ENCODE measurements at places on chromosomes 4 and X.

- no peak for DNase-seq
These were observed 95.5 kb upstream of the PPP2R3B start for GRCh38 chrX:482192-482701.

- DNase-seq = no peak
These were observed 641.1 kb downstream of the MID1IP1 start for GRCh38 chrX:39442332-39442731.

DNA sequence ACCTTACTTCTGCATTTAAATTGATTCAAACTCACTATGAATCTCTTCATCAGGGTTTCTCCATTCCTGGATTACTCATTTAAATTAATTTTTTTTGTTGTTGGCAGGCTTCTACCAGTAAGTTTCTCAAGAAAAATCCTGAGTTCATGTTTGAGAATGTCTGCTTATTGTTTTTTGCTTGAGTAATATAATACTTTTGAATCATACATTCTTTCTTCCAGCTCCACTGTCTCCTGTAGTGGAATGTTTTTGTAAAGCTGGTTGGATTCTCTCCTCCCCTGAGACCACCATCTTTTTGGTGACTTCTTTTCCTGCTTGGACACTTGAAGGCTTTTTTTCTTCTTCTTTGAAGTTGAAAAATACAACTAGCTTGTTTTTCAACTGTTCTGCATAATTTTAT, 4.3 kb upstream of the MID1IP1 start:
- no peak for DNase-seq

DNA sequence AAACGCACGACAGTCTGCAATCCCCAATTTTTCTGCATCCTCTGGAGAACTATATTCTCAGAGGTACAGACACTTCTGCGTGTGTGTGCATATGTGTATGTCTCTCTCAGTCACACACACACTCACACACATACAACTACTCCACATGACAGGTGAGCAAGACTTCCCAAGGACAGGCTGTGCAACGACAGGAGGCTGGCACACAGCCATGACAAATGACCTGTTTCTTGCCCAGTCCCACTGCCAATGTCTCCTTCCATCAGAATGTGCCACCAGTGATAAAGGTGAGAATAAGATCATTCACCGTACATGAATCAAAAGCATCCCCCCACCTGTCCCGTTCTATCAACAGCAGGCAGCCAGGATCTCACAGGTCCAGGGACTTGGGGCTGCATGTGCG, 52.4 kb downstream of the PPP2R2C start:
- no peak for DNase-seq

GRCh38 chr4:189376901-189377300, 563.8 kb upstream of the FRG1 start:
- no peak for DNase-seq

GRCh38 chr4:15601862-15602261, 53.3 kb downstream of the FBXL5 start:
- DNase-seq = no peak

DNA sequence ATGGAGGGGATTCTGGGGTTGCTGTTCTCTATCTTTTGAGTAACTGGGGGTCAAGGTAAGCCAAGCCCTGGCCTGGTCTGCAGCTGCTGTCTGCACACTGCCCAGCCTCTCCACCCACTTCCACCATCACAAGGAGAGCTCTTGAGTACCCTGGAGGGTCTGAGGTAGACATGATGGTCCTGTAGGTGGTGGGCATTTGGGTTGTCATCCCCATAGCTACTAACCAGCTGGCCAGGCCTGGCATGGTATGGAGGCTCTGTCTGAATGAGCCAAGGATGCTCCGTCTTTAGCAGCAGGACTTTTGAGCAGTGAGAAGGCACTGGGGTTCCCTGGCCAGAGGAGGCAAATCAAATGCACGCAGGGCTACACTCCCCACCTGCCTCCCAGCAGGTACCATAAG, 82.7 kb downstream of the NHSL2 start:
- no peak for DNase-seq

- no peak for DNase-seq
These were observed 36.8 kb upstream of the ARSD start for GRCh38 chrX:2965965-2966364.

DNA sequence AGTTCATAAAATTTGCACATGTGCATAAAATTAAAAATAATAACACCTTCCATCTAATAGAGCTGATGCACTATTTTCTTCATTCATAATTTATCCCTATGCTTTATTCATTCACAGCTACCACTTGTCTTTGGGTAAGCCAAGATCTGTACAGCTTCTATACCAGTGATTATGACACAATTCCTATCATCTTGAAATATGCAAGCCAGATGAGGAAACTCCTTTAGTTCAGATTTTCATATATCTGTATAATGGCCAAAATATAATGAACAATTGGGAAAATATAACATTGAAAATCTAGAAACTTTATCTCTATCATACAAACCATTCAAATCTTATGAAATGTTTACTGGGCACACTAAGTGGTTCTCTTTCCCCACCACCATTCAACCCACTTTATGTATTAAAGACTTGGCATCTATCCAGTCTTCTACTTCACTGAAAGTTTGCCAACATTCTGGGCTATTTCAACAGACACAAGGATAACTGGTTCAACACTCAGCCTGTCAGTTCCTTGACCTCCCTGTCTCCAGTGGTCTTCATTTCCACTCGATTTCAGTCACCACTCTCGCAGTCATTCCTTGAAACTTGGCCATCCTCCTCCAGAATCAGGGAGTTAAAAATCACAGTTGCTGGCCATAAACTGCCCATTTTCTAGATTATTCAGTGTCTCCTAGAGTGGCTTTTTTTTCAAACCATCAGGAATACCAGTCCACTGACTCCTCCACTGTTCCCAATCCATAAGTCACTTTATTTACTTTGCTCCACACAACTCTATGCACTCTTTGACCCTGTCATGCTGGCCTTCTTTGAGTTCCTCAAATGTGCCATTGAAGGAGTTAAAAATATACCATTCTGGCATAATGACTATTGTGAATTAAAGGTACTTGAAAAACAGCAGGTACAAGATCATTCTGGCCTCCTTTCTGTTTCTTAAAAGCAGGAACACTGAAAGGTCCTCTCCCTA, 85.5 kb downstream of the CAMK2D start:
- DNase-seq = no peak

- no peak for DNase-seq
These were observed 8.0 kb downstream of the MSX1 start for GRCh38 chr4:4867375-4868039.

DNA sequence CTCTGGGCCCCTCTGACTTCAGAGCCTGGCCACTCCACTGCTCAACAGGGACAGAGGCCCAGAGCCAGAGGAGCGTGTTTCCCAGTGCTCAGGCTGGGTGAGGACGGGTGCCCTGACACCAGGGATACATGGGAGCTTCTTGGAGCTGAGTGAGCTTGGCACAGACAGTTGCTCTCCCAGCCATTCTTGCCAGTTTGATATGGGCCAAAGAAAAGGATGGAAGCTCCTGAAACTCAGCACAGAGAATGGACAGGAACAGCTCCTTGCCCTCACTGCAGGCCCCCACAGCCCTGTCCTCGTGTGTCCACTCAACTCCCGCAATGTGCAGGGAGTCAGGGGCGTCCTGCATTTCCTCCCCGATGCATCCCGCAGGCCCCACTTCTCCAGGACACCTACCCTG, 38.8 kb downstream of the NSG1 start:
- DNase-seq = no peak

GRCh38 chrX:35289952-35290351, 347.4 kb downstream of the FAM47B start:
- no peak for DNase-seq

- DNase-seq = peak; percentile 29
These were observed 81.2 kb downstream of the SPRY1 start for GRCh38 chr4:123477711-123478209.

DNA sequence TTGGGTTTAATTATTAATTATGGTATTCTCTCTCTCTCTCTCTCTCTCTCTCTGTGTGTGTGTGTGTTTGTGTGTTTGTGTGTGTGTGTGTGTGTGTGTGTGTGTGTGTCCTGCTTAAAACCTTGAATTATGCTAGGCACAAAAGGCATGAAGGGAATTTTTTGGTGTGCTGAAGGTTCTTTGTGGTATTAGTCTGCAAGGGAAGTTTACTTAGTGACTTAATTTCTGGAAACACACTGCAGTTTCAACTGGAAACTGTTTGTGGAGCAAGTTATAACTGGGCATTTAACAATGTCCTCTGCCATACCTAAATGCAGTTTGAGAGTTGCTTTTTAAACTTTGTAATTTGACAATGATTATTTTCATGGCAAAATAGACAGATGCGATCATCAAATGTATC, 111.7 kb downstream of the FRMPD4 start:
- DNase-seq = no peak

GRCh38 chr4:16290681-16291420, 64.6 kb upstream of the TAPT1 start:
- no peak for DNase-seq

DNA sequence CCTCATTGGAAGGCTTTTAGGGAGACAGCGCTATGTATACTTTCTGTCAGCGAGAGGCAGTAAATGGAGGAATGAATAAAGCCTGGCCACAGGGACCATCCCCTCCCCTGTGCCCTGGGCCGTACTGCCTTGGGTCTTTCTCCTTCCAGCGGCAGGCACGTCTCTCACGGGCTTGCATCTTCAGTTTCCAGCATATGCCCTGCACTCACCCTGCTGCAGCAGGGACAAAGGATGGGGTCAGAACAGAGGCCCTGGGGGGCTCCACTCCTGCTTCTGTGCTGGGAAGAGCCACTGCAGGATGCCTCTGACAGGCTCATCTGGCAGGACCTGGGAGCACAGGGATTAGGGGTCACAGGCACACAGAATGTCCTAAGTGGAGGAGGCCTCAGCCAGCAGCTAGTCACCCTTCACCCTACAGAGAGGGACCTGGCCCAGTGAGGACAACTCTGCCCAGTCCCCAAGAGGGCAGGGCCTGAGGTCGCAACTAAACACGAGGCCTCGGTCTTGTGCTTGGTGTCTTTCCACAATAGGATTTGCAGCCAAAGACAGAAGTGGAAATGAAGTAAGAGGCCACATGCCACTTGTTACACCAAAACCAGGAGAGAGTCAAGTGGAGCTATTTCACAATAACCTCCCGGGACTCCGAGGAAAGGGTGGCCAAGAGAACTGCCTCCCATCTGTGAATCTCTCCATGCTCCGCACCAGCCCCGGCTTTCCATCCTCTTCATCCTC, 150.8 kb downstream of the AFAP1 start:
- no peak for DNase-seq

DNA sequence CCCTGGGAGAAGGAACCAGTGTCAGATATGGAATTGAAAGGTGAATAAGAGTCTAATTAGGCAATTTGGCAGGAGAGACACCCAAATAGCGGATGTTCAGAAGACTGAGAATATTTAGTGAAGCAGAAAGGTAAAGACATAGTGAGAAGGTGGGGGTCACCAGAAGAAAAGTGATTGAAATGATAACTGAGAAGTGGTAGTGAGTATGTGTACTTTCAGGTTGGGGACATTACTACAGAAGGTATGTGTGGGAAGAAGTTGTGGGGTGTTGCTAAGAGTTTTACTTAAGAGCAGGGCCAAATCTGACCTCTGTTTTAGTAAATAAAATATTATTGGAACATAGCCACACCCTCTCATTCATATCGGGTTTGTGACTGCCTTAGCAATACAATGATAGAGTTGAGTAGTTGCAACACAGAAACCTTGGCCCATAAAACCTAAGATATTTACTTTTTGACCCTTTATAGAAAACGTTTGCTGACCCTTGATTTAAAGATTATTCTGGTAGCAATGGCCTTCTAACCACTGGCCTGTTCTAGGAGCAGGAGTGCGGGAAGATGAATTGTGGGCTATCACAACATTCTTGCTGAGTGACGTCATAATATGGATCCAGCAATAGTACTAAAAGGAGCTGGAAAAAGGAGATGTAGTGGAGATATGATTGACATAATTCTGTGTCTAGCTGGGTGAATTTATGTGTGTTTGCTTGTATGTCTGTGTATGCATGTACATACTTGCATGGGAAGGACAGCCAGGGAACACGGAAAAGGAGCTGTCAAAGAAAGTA, 115.3 kb downstream of the HS3ST1 start:
- no peak for DNase-seq

- no peak for DNase-seq
These were observed 232.5 kb downstream of the ARHGAP10 start for GRCh38 chr4:147964266-147964880.

DNA sequence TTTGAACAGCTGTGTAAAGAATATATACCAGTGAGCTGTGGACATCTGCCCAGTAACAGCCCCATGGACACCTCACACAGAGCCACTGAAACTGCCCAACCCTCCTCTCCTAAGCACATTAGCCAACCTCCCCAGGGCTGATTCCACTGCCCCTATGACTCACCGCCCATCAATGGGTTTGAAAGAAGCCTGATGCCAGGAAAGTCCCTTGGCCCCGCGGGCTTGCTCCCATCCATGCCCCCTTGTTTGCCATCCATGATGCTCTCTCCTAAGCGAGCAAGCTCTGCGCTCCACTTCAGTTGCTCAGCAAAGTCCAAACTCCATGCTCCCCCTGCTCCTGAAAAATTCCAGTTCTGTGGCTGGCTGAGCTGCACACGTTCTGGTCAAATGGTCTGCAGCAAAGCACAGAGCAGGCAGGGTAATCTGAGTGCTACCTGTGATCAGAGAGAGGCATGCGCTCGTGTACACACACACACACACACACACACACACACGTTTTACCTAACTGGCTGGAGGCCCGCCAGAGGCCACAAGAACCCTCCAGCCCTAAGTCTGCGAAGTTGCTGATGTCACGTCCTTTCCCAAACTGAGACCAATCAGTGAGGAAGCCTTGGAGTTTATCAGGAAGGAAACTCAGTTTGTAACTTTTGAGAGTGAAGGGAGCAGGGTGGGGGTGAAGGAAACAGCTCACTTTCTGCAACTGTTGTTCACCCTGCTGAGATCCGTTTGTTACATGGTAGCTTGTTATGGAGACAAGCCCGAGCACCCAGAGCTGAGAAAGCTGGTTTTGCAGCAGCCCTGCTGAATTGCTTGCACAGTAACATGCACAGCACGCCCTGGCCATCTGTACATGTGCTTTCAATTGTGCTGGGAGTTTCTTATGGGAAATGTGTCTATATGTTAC, at the start of gene ASB9:
ASB9 (minus strand) TSS at position 466 of the 904 bp plus-strand sequence; CDS start at position 257, 209 bp downstream.
- peak; percentile 43 for DNase-seq

GRCh38 chr4:140003876-140004548, 150.0 kb downstream of the MAML3 start:
- DNase-seq = no peak

DNA sequence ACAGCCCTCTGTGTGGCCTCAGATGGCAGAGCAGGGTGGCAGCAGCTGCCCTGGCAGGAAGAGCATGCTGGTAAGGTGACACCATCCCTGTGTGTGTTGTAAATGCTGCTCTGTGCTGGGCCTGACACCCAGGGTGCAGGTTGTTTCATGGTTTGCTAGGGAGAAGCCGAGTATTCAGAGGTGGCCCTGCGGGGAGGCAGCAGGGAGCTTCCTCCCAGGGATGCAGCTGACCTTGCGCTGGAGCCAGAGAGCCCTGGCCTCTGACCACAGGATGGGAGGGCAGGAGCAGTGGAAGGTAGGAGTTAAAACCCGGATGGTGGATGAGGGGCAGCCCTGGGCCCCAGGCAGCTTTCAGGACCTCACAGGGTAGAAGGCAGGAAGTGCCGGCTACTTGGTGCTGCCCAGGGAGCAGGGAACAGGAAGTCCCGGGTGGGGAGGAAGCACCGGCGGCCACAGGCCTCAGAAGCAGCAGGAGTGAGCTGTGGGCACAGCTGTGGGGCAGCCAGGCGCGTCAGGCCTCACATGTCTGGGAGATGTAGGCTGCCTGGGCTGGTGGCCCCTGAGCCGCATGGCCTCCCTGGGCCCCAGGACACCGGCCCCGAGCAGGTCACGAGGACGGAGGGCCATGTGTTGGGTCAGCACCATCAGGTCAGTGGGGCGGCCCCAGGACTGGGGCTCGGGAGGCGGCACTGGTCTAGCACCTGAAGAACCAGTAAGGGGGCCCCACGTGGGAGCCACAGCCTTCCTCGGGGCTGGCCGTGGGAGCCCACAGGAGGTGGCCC, 19.1 kb downstream of the SH3BP2 start:
- DNase-seq = peak; percentile 67
